Fibroblast of villous mesenchyme (primary cell): ENCODE measurements at places on chromosomes 13 and 19. TPM values are rescaled to one million over a fixed set of nuclear protein-coding genes. Genes with fewer than 3 reads are reported as not detected.

The FGF22 gene
- not detected in 2 replicates for total RNA-seq

The WBP4 gene
- 5.2 and 6.9 TPM in 2 replicates for total RNA-seq

The TNFSF13B gene
- 0.64 and 2.6 TPM in 2 replicates for total RNA-seq

The LGALS4 gene
- total RNA-seq: 0.43 TPM in 1 of 2 replicates, not detected in the other

The LRFN3 gene
- 3.5 and 6.8 TPM in 2 replicates for total RNA-seq

The SPART gene
- total RNA-seq: 60.6 and 106 TPM in 2 replicates

The CDX2 gene
- not detected in 2 replicates for total RNA-seq

The CGB2 gene
- not detected in 2 replicates for total RNA-seq

The NKG7 gene
- total RNA-seq: not detected in 2 replicates

The LHB gene
- total RNA-seq: 0.32 TPM in 1 of 2 replicates, not detected in the other

The KHSRP gene
- 91.8 and 118 TPM in 2 replicates for total RNA-seq

The PRR19 gene
- 0.64 and 0.86 TPM in 2 replicates for total RNA-seq

The CLEC11A gene
- total RNA-seq: 18.6 and 25.4 TPM in 2 replicates

The MBD3L2 gene
- not detected in 2 replicates for total RNA-seq

The UTP14C gene
- 12.6 and 22.0 TPM in 2 replicates for total RNA-seq

The PDX1 gene
- not detected in 2 replicates for total RNA-seq

The OR7C1 gene
- under 0.01 TPM in 1 of 2 replicates, not detected in the other for total RNA-seq

The NFILZ gene
- not detected in 2 replicates for total RNA-seq

The ZNF491 gene
- 1.3 and 2.2 TPM in 2 replicates for total RNA-seq

The ADGRL1 gene
- total RNA-seq: 1.7 and 1.9 TPM in 2 replicates

The FSTL3 gene
- 49.2 and 83.1 TPM in 2 replicates for total RNA-seq
